NCI-H1092 treated with DMSO at 0.1 percent for 48 hours (cell line): ENCODE measurements at places on chromosomes 6 and 20.

DNA sequence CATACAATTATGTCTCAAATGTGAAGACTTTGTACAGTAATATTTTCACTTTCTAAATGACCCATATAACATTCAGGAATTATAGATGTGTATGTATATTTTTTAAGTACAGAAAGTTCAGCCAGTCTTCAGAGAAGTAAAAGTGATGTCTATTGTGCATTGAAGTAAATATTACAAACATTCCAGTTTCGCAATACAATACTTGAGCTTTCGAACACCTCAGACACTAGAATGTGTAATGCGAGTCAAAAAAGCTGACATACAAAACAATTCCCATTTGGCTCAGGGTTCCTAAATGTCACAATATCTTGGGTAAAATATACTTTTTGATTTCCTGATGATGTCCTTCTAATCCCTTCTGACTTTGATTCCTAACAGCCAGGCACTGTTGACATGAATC, 101.4 kb downstream of the ZNF217 start:
- DNase-seq, result no peak

DNA sequence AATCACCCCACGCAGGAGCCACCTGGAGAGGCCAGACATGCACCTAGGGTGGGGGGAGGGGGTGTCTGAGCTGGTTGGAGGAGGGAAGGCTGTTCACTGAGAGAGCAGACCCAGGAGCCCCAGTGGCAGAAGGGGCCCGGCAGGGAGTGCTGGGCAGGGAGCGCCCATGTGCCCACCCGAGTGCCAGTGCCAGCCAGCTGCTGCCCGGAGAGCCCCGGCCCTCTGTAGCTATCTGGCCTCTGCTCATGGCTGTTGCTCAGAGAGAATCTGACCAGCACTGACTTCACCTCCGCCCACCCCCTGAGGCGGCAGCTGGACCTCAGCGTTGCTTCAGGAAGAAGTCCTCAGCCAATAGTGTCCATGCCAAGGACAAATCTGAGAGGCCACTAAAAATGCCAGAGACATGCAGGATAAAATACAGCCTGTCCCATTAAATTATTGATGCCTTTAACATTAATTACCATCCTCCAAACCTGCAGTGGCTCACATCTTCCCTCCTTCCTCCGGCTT, 22.8 kb downstream of the SLC17A9 start:
- no peak for DNase-seq

DNA sequence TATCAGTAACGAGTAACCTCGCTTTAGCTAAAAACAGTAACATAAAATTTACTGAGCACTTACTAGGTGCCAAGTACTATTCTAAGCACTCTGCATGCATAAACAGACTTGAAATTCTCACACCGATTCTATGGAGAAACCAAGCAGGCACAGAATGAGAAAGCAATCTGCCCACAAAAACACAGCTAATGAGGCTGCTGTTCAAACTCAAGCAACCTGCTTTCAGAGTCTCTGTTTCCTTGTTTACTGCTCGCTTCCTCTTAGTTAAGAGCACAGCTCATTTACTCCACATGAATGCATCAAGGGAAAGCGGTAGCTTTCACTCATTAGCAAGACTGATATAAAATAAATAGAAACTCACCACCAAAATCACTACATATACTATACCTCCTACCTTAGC, 37.4 kb downstream of the PRKN start:
- DNase-seq, result no peak

- DNase-seq, result no peak
Measured at GRCh38 chr20:42915081-42915480, 274.6 kb downstream of the PTPRT start.

DNA sequence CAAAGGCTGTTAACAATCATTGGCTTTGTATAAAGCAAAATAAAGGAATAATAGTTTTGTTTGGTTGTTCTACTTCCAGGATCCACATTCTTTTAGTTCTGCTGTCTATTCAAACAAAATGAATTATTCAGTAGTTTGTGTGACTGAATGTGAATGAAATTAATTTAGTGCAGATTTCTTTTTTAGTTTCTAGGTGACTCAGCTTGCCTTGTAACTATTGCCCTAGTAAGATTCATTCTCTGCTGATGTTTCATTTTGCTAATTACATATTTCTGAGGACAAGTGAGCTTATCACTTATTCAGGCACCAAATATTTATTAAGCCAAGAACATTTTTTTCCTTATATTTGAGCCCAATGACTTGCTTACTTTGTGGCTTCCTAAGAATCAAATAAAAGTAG, 46.5 kb upstream of the RIPOR2 start:
- DNase-seq, result no peak

- DNase-seq, result no peak
Measured at GRCh38 chr6:24255676-24256075, 102.2 kb downstream of the DCDC2 start.

- DNase-seq, result no peak
Measured at GRCh38 chr20:63296531-63297299, 3.7 kb downstream of the COL20A1 start.

GRCh38 chr6:43173591-43174262, 2.7 kb downstream of the SRF start:
- no peak for DNase-seq

GRCh38 chr6:37068356-37069270, 63.2 kb downstream of the FGD2 start:
- DNase-seq, result no peak

- DNase-seq, result no peak
Measured at GRCh38 chr6:159100395-159101182, 55.8 kb upstream of the TAGAP start.

DNA sequence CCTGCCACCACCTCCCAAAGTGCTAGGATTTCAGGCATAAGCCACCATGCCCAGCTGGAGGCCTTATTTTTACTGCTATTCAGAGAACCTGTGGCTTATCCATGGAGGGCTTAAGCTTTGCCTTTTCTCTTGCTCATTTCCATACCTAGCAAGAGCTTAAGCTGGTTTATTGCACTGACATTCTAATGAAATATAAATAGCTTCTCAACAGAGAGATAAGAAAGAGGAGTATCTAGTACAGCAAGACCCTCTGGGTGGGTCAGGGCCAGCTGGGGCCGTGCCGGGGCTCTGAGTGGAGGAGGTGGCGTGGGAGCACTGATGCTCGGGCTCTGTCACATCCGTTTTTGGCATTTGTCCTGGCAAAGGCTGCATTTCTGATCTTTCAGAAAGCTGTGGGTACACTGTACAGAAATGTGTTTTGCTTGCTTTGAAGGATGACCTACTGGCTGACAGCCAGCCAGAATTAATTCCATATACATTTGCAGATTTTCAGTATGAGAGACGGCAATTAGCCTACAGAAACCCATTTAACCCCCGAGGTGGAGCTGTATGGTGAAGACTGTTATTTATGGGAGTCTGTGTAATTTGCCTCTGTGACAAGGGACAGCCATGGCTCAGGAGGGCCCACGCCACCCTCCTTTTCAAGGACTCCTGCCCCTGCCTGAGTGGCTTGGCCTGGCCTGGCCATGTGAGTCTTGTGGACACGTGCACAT, 181.6 kb upstream of the AKAP12 start:
- DNase-seq, result no peak

DNA sequence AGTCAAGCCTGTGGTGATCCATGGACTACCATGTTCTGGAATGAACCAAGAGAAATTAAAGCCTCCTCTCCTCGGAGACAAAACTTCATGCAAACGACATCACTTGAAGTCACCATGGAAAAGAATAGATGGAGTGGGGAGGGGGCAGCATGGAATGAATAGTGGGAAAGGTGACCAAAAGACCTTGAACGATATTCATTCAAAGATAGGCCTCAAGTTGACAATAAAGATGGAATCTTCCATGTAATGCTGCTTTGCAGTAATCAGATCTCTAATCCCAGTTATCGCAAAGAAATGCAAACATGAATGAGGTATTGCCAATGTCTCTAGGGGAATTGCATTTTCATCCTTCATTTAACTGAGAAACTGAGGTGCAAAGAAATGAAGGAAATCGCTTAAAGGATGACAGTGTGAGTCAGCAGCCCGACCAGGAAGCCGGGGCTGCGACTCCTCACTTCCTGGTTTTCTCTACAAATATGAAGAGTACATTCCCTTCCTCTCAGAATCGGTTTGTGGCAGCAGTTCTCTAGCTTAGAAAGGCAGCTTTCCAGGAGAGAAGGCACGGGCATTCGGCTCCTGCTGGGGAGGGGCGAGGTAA, 65.6 kb upstream of the RREB1 start:
- DNase-seq, result no peak

DNA sequence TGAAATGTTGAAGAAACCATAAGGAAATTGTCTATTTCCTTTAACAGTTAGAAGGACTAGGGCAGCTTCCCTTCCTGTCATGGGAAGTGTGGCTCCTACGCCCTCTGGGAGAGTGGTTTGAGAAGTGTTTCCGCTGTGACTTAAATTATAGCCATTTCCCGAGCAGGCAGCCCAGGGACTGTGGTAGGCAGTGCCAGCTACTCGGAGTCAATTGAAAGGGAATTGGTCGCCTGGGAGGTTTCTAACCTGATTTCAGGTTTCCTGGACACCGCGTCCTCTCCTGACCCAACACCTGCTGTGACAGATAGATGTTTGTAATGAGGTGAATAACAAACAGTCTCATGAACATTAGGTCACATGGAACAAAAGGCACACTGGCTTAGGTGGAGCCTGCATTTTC, 256.1 kb upstream of the PLCB4 start:
- peak; percentile 12 for DNase-seq

- no peak for DNase-seq
Measured at GRCh38 chr20:38208088-38208487, 43.0 kb upstream of the TGM2 start.

- no peak for DNase-seq
Measured at GRCh38 chr20:44142413-44142812, 44.6 kb downstream of the JPH2 start.

DNA sequence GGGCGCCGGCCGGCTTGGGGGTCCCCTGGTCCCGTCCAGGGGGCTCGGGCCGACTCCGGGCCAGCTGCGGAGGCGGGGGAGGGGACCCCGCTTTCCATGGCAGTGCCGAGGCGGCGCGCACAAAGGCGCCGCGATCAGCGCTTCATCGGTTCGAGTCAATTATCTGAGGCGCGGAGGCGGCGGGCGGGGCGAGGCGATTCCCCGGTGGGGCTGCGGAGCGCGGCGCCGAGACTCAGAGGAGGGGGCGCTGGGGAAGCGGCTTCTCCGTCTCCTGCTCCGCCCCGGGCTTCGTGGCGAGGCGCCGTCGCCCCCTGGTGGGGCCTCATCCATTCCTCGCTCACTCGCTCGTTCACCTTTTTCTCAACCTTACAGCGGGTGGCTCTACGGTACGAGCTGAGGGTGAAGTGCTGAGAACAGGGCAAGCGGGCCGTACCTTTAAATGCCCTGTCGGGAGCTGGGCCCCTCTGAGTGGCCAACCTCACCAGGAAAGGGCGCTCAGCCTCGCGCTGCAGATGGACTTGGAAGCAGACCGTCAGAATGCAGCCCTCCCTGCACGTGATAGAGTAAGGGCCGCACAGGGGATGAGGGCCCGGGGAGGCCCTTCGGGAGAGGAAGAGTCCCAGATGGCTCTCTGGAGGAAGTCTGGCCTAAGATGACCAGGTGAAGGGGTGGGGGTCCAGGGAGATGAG, 39.9 kb downstream of the SLC52A3 start:
- peak; percentile 31 for DNase-seq

GRCh38 chr20:17872434-17872833, 96.2 kb downstream of the SNX5 start:
- DNase-seq, result no peak

GRCh38 chr6:32953775-32954174, 878 bp upstream of the HLA-DMA start:
- DNase-seq, result no peak

DNA sequence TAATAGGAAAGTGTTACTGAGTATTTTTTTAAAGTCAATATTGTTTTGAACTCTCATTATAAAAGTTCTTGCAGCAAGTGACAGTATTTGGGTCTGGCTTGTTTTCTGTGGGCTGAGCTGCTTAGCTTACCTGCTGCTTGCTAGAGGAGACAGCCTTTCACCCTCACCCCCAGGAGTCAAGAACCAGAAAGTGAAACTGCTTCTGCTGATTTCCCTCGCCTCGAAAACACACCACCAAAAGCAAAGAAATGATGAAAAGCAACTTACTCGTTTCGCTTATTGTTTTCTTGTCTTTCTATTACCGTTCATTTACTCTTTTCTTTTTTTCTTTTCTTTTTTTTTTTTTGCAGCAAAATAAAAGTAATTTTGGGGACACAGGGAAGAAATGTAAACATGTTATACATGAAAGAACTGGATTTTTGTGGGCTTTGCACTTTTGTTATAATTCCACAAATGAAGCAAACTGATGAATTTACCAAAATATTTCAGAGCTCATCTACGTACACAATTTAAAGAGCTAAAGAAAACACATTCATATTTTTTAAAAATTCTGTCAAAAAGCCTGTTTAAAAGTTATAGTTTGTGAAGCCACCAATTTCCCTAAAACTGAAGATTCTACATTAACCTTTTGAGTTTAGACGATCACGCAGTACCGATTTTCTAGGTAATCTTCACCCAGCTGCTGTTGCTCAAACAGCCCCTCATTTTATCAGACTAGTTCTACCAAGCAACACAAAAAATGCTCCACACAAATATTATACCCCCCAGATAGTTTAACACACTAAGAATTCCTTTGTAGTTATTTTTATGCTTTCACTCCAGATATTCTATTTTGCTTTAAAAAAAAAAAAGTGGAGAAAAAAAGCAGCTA, 1.7 kb downstream of the SCML4 start:
- DNase-seq, result no peak

DNA sequence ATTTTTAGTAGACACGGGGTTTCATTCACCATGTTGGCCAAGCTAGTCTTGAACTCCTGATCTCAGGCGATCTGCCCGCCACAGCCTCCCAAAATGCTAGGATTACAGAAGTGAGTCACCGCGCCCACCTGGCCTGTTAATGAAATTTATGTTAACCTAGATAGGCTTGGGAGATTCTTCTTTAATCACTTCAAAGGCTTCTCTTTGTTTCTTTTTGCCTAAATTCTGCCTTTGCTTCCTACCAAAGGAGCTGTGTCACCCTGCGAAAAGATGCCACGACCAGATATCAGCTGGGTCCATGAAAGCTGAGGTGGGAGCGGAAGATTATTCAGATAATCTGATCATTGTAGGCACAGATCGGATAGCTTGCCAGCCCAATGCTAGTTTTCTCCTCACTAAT, 75.3 kb downstream of the GMPR start:
- no peak for DNase-seq

DNA sequence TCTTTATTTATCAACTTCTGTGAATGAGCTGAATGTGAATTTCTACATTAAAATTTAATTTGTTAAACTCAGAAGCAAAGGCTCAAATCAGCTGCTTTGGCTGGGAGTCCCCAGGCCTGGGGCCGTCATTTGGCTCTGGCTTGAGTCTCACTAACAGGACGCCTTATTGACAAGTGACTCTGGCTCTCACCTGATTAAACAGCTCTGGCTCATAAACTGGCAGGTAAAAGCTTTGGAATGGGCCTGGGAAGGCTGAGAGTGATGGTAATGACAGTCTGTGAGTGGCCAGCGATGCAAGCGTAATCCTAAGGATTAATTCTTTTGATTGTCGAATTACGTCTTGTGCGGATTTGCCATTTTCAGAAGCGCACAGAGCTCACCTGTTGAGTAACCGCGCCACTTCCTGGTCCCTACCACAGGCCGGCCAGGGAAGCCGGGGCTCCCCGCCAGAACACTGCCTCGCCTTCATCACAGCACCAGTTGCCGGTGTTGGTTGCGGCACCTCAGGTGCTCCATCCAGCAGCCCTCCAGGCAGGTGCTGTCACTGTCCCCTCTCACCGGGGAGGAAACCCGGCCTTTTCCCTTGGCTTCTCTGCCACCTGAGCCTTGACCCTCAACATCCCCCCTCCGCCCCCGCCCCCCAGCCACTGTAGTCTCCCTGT, 110.7 kb downstream of the ZDHHC14 start:
- no peak for DNase-seq
